NCI-H2081 (cell line): ENCODE measurements at places on chromosomes 7 and 10.

DNA sequence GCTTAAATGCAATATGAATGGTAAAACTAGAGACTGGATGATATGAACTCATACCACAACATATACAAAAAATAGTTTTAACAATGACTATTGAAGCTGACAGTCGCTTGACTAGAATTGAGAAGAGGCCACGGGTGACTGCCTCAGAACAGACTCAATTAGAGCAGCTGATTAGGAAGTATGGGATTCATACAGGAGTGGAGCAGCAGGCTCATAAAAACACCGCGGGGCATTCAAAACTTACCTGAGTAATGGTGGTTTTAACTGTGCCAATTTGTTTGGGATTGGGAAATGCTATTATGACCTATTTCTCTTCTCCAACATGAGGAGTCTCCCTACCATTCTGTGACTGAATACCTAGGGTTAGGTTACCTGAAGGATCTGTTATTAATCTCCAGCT is 2.1 kb downstream of the CADPS2 start:
- peak; percentile 73 for DNase-seq

DNA sequence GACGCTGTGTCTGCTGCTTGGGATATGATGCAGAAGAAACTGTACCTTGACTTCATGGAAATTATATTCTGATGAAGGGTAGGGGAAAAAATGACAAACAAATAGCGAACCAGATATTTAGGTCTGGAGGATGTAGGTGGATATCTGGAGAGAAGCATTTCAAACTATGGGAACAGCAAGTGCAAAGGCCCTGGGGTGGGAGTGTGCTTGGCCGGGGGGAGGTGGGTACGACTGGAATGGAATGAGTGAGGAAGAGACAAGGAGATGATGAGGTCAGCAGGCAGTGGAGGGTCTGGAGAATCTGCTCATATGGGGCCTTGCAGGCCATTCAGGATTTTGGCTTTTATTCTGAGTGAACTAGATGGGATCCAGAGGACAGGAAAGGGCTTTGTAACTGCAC is 65.2 kb downstream of the TLL2 start:
- no peak for DNase-seq

GRCh38 chr10:82653244-82654155 is 778.5 kb downstream of the NRG3 start:
- no peak for DNase-seq

DNA sequence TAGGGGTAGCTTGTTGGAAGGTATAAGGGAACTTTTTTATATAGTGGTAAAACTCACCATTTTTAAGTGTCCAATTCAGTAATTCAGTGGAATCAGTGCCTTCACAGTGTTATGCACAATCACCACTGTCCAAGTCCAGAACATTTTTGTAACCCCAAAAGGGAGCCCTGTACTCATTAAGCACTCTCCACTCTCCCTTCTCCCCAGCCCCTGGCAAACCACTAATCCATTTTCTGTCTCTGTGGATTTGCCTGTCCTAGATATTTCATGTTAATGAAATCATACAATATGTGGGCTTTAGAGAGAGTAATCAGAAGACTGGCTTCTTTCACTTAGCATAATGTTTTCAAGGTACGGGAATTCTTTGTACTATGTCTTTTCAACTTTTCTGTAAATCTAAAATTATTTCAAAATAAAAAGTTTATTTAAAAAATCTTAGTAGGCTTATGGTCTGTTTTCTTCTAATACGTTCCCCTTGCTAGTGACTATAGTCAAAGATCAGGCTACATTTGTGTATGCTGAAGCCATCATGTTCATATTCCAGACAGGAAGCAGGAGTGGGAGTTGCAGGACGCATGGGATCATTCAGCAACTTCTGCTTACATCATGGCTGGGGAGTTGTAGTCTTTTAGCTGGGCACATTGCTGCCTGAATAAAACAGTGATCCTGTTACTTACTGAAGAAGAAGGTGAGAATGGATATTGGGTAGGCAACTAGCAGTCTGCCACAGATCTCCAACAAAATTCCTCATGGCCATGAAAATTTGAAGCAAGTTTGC is 35.4 kb upstream of the TAX1BP1 start:
- no peak for DNase-seq

- no peak for DNase-seq
Measured at GRCh38 chr7:28178599-28178998, 2.0 kb downstream of the JAZF1 start.

- peak; percentile 81 for DNase-seq
Measured at GRCh38 chr7:142603870-142604448, 145.3 kb upstream of the PRSS1 start.

- no peak for DNase-seq
Measured at GRCh38 chr10:32771217-32771616, 186.8 kb downstream of the ITGB1 start.

DNA sequence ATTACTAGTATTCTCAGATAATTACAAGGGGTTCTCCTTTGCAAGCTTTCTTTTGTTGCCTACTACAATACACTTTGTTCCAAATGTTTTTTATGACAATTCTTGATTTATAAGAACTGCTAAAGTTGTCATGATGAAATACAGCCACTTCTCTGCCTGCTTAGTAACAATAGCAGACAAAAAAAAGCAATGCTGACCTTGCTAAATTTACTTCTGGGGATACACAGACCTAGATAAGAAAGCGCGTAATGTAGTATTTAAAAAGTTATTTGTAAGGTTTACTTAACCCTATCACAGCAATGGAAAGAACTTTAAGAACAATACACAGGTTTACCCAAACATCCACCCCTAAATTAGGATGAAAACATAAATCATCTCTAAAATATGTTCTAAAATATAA is 311.1 kb downstream of the DOCK4 start:
- DNase-seq: no peak

- peak; percentile 18 for DNase-seq
Measured at GRCh38 chr10:52308251-52309031, 5.6 kb upstream of the DKK1 start.

DNA sequence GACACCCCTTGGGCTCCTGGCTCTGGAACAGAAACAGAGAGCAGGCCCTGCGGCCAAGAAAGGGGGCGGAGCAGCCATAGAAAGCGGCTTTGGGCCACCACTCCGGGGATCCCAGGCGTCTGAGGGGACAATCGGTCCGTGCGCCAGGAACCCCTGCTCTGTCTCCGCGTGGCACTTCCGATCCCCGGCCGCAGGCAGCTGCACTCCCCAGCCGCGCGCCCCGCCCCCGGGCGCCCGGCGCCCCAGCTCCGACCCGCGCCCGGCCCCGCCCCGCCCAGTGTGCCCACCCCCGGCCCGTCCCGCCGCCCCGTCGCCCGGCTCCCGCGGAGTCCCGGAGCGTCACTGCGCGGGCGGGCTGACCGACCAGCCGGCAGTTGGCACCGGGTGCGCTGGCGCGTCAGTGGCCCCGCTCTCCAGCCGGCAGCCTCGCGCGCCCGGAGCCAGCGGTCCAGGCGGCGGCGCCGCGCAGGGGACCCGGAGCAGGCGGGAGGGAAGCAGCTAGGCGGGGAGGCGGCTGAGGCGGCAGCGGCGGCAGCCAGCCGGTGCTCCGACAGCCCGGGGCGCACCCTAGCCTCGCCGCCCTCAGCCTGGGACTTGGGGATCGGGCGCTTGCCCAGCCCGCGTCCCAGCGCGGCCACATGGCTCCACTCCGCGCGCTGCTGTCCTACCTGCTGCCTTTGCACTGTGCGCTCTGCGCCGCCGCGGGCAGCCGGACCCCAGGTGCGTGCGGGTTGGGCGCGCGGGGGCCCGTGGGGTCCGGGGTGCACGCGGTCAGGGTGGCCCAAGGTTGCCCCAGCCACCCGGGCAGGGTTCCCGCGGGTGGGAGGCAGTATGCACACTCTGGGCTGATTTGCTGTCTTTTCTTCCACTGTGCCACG is at the start of gene ADAMTS14:
TSS of gene ADAMTS14 (plus strand) at position 342 of the 878 bp plus-strand sequence. CDS start at position 639, 297 bp downstream.
- DNase-seq: peak; percentile 63

GRCh38 chr7:29342761-29343160 is 148.2 kb downstream of the CHN2 start:
- no peak for DNase-seq

- DNase-seq: no peak
Measured at GRCh38 chr7:154744861-154745258, 258.1 kb downstream of the PAXIP1 start.

GRCh38 chr10:19904202-19904661 is 88.0 kb downstream of the PLXDC2 start:
- DNase-seq: no peak

- DNase-seq: no peak
Measured at GRCh38 chr7:46315891-46316290, 394.8 kb upstream of the IGFBP3 start.

- DNase-seq: no peak
Measured at GRCh38 chr7:117791877-117792780, 81.1 kb downstream of the CTTNBP2 start.

- no peak for DNase-seq
Measured at GRCh38 chr7:30969604-30969970, 5.8 kb downstream of the GHRHR start.
